T-helper 9 cell (primary cell): ENCODE measurements at places on chromosomes 4 and X.

DNA sequence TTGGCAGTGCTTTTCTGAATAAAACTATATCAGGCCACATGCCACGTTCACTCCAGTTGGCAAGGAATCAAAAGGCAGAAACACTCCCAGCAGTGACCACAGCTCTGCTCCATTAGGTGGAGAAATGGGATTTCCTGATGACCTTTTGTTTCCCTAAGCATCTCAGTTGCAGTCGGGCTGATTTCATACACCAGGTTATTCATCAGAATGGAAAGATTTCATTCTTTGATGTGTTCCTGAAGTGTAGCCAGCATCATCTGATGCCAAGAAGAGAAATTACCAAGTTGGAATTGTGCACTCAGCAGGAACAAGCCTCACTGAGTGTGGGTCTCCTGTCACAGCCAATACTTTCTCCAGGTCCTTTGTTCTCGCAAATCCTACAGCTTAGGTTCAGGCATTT is 193.7 kb downstream of the SPATA18 start:
- no peak for DNase-seq

DNA sequence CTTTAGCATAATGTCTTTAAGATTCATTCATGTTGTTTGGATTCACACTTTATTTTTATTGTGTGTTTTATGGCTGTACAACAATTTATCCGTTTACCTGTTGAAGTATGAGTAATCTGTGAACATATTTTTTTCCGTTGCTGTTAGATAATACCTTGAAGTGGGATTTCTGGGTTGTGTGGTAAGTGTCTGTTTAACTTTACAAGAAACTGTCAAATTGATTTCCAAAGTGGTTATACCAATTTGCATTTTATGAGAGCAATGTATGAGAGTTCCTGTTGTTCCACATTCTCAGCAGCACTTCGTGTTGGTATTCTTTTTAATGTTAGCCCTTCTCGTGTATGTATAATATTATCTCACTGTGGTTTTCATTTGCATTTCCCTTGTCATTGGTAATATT is 53.6 kb downstream of the USP53 start:
- no peak for DNase-seq

GRCh38 chr4:187190390-187190789 is 466.7 kb upstream of the FAT1 start:
- no peak for DNase-seq

GRCh38 chrX:19555236-19555635 is 39.9 kb upstream of the MAP3K15 start:
- DNase-seq, result no peak

DNA sequence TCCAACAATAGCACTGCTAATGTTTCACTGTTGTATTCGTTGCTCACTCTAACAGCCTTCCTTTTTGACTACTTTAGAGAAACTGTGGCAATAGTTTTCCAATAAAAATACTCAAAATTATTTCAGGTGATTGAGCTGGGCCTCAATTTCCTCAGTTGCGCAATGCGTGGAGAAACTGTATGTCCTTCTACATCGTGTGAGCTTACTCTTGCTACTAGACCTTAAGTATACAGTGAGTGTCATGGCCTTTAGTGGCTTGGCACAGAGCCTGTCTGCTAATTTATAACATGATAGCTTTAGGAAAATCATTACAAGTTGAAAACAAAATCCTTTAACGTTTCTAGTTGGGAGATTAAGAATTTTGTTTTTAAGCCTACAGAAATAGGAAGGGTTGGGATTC is 114.5 kb downstream of the COL4A6 start:
- DNase-seq, result no peak

GRCh38 chr4:105461621-105462382 is 12.1 kb downstream of the PPA2 start:
- DNase-seq, result no peak

DNA sequence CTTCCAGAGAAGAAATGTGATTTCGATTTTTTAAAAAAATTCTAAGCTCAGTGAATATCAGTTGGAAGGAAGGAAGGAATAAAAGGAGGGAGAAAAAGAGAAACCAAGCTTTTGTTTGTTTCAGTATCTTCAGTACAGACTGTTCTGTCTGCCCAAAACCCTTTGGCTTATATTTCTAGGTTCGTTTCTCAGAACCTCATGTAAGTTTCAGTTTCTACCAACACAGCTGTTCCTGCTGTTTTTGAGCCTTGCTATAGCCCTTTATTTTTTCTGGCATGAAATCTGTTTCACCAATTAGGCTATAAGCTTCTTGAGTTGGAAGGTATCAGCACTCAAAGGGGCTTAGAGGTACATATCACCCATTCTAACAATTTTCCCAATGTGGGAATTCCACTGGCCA is 157.9 kb downstream of the GBA3 start:
- no peak for DNase-seq

- DNase-seq, result no peak
Measured at GRCh38 chrX:18873836-18874235, 110.1 kb downstream of the PHKA2 start.

GRCh38 chr4:110628663-110629213 is 5.9 kb upstream of the PITX2 start:
- DNase-seq, result no peak

- DNase-seq, result no peak
Measured at GRCh38 chr4:156029691-156030090, 76.0 kb upstream of the CTSO start.

DNA sequence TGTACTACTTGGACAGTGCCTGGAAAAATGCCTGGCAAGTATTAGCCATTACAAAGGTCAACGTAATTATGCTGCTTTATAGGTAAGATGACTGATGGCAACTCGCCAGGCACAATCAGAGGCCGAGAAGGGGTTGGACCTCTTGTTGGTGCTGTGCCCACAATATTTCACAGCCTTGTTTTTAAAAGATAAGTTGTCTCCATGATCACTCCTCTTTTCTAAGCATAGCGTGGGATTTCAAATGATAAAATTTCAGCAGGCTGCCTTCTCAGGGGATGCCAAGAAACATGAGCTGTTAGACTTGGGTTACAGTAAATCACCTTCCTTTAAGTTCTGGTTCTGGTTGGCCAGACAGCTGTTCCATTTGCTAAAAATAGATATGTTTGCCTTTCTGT is 26.9 kb downstream of the HOPX start:
- no peak for DNase-seq

GRCh38 chrX:1452516-1453394 is at the start of gene ASMTL:
Gene ASMTL (minus strand): TSS chrX:1452909. CDS start chrX:1452840, 69 bp downstream.
- DNase-seq, result peak; percentile 100

DNA sequence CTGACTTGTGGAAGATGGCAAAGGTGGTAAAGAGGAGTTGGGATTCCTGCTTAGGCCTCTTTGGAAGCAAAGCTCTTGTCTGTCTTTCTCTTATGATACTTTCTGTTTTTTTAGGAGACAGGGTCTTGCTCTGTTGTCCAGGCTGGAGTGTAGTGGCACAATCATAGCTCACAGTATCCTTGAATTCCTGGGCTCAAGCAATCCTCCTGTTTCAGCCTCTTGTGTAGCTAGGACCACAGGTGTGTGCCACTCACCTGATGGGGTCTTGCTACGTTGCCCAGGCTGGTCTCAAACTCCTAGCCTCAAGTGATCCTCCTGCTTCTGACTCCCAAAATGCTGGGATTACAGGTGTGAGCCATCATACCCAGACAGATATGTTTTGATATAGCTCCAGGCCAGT is 19.3 kb upstream of the IGFBP7 start:
- no peak for DNase-seq

GRCh38 chrX:48736303-48736702 is 25.2 kb upstream of the GLOD5 start:
- no peak for DNase-seq

GRCh38 chr4:146381263-146381872 is 140.4 kb downstream of the SLC10A7 start:
- no peak for DNase-seq

GRCh38 chrX:13994104-13994503 is 35.6 kb downstream of the GEMIN8 start:
- no peak for DNase-seq

GRCh38 chr4:19577097-19577496 is 674.6 kb upstream of the SLIT2 start:
- no peak for DNase-seq

GRCh38 chrX:17082831-17083230 is 136.4 kb downstream of the REPS2 start:
- DNase-seq, result no peak

GRCh38 chr4:128560754-128561495 is 248.6 kb upstream of the JADE1 start:
- DNase-seq, result no peak

DNA sequence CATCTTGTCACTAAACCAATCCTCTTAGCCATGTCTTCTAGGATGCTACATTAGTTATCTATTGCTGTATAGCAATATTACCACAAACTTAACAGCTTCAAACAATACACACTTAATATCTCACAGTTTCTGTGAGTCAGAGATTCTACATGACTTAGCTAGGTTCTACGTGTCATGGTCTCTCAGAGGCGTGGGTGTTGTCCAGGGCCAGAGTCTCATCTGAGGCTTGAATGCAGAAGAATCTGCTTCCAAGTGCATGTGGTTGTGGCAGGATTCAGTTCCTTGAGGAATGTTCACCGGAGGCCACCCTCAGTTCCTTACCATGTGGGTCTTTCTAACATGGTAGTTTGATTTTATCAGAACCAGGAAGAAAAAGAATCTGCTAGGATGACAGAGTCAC is 26.4 kb downstream of the PPP1R2C start:
- DNase-seq, result no peak

- DNase-seq, result no peak
Measured at GRCh38 chrX:110588853-110589252, 206.8 kb downstream of the CHRDL1 start.

- DNase-seq, result no peak
Measured at GRCh38 chrX:44223150-44223549, 120.3 kb downstream of the EFHC2 start.

GRCh38 chr4:158157412-158157811 is 15.4 kb downstream of the GASK1B start:
- DNase-seq, result no peak

- no peak for DNase-seq
Measured at GRCh38 chr4:42658261-42658660, 1.4 kb upstream of the ATP8A1 start.

- DNase-seq, result no peak
Measured at GRCh38 chrX:20441123-20441522, 174.4 kb upstream of the RPS6KA3 start.

DNA sequence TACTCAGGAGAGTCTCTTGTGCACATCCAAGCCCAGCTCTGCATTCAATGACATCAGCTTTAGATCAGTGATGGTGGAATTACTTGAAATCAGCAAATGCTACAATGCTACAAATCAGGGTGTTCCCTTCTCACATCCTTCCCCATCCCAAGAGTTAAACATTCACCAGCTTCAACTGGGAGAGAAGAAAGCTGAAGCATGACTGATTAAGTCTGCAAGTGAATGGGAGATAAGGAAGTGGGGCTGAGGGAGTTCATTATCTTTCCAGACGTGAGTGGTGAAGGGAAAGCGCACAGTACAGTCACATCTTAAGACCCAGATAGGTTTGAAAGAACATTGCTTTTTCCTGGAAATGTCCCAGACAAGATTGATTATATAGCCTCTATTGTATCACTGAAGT is 26.2 kb upstream of the MAP9 start:
- no peak for DNase-seq

GRCh38 chrX:70916754-70917153 is 8.2 kb upstream of the TEX11 start:
- no peak for DNase-seq

GRCh38 chrX:130071611-130072344 is 38.5 kb downstream of the ELF4 start:
- no peak for DNase-seq

DNA sequence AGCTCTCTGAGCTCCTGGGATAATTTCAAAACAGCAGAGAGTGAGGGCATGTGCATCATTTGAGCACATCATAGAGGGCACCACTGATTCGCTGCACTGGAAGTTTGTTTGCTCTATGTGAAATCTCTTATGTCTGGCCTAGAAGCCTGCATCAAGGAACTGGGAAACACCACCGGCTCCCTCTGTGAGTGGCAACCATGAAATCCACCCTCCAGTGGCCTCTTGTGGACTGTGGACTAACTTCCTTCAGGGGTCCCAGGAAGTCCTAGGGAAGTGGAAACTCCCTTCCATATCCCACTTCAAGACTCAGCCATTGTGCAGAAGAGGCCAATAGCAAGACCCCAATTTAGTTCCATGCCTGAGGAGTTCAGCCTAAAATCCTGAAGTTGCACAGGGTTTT is 48.0 kb upstream of the IGFBP7 start:
- DNase-seq, result no peak

GRCh38 chr4:173917255-173917960 is 366.1 kb downstream of the FBXO8 start:
- no peak for DNase-seq

GRCh38 chr4:98374643-98375042 is 113.5 kb downstream of the RAP1GDS1 start:
- no peak for DNase-seq

DNA sequence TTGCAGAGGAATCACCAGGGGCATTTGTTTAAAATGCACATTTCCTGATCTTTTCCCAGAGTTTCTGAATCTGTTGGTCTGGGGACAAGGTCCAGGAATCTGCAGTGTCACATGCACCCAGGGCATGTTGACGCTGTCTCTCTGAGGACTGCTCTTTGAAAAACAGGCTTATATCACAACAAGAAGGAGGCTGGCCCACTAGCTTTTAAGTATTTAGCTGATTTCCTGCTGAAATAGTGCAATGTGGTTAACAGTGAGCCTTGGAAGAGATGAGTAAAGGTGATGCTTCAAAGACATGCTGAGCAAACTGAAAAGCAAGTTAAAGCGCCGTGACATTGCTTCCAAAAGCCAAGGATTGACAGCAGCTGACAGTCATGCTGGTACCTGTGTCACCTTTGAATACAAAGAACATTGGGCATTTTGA is 18.6 kb upstream of the SEPSECS start:
- DNase-seq, result no peak

DNA sequence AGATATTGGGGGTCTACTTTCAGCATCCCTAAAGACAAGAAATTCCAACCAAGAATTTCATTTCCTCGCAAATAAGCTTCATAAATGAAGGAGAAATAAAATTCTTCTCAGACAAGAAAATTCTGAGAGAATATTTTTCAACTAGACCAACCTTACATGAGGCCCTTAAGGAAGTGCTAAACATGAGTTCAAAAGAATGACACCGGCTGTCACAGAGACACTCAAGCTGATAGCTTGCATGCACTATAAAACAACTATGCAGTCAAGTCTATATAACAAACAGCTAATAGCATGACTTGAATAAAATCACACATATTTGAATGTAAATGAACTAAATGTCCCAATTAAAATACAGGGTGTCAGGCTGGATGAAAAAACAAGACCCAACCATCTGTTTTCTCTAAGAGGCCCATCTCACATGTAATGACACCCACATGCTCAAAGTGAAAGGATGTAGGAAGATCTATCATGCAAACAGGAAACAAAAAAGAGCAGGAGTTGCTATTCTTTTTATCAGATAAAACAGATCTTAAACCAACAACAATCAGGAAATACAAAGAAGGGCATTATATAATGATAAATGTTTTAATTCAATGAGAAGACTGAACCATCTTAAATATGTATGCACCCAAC is 27.2 kb downstream of the FAAH2 start:
- no peak for DNase-seq

GRCh38 chr4:71187404-71188155 is 151.2 kb upstream of the SLC4A4 start:
- peak; percentile 4 for DNase-seq

- DNase-seq, result no peak
Measured at GRCh38 chr4:33924239-33924638, 2320.1 kb downstream of the ARAP2 start.
